ENCODE measurements at places on chromosomes 2 and 18.

DNA sequence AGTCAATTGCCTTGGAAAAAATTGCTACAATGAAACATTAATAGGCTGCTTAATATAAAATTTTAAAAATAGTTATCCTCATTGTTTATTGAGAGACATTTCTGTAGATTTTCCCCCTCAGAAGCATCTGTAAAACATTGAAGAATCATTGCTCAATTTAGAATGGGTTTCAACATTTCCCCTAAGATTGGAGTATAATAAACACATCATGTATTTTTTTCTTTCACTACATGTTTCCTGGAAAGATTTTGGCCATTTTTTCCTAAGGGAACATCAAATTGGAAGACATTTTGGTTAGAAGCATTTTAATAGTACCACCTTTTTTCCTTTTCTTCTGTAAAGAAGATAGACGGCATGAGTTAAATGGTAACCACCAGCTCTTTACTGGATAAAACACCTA lies 443.2 kb upstream of the SPHKAP start:
- DNase-seq, result no peak

- DNase-seq, result peak; percentile 71
Observed at GRCh38 chr2:219171231-219171651, 1.4 kb upstream of the SLC23A3 start.

DNA sequence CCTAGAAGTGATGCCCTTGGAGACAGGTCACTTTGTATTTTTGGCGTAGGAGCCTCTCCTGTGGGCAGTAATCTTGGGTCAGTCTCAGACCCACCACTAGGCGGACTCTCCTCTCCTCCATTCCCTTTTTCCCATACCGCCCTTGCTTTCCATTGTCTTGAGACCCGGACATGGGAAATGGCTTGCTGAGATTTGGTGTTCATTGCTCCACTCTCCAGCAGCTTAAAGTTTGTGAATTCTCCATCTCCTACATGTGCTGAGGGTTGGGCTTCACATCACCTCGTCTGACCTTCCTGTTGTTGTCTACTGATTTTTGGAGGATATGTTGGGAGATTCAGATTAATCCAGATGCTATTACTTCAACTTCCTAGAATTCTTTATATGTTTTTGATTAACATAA lies 159.2 kb upstream of the RAB12 start:
- DNase-seq, result no peak

DNA sequence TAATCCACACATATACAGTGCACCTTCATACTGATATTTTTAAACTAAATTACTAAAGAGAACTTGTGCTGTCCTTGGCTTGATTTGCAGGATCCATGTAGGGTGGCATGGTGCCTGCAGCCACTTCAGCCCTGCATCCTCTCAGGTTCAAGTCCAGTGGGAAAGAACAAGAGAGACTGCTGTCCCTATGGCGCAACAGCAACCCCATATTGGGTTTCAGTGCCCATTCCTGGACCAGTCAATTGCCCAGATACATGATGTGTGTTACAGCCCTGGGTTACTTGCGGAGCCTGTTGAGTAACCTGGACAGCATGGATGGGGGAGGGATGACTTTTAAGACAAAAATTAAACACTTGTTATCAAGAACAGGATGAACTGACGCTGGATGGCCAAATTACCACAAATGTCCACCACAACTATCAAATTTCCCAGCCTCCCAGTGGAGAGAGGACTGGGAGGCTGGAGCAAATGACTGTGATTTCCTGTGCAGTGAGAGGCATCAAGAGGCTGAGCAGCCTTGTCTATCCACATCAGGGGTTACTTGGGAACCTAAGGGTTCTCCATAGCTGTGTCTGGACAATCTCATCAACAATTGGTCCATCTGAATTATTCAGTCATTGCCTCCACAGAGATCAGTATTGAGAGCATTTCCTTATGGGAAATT lies 162.0 kb downstream of the CAPN13 start:
- no peak for DNase-seq

- DNase-seq, result no peak
Observed at GRCh38 chr18:58315041-58315440, 271.0 kb downstream of the NEDD4L start.

DNA sequence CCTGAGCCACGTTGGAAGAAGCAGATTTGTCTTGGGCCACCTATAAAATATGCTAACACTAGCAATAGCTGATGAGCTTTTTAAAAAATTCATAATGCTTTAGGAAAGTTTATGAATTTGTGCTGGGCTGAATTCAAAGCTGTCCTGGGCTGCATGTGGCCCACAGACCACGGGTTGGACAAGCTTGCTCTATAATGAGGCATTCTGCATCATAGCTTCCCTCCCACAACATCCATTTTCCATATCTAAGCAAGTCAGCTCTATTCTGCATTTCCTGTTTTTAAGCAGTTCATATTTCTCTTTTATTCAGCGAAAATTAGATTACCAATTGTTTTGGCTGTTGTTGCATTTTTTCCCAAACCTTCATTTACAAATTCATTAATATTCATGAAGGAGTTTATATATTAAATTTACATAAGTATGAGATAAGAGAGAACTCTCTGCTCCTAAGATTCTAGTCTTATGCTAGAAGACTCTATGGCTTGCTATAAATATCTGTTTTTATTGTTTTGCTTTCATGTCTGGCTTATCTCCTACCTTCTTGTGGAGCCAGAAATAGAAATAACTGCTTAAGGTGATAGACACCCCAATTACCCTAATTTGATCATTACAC lies 114.5 kb upstream of the HNRNPA3 start:
- no peak for DNase-seq

- DNase-seq, result no peak
Observed at GRCh38 chr2:170971071-170971470, 42.0 kb downstream of the GORASP2 start.

DNA sequence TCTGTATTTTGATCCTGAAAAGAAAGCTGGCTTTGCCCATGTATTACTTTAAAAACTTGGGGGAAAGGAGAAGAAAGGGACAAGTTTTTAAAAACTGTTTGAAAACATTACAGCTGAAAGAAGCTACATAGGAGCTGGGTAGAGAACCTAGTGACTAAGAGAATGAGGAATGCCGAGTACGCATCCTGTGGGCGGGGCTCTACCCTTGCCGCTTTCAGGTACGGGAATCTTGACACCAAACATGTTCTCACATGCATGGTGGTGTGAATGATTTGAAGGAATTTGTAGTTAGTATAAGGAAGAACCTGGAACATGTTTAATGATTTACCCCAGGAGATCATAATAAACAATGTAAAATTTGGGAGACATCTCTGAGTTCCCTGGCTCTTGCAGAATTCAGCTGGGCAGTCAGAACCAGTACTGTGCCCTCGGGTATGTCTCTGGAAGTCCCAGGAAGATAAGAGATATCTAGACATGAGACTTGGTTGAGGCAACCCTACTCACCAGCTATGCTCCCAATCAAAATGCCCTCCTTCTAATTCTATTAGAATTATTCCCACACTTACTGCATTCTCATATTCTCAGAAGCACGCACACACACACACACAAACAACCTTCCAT lies 16.5 kb upstream of the TGFA start:
- DNase-seq, result no peak

- DNase-seq, result no peak
Observed at GRCh38 chr2:72984172-72984671, 66.9 kb downstream of the EMX1 start.

DNA sequence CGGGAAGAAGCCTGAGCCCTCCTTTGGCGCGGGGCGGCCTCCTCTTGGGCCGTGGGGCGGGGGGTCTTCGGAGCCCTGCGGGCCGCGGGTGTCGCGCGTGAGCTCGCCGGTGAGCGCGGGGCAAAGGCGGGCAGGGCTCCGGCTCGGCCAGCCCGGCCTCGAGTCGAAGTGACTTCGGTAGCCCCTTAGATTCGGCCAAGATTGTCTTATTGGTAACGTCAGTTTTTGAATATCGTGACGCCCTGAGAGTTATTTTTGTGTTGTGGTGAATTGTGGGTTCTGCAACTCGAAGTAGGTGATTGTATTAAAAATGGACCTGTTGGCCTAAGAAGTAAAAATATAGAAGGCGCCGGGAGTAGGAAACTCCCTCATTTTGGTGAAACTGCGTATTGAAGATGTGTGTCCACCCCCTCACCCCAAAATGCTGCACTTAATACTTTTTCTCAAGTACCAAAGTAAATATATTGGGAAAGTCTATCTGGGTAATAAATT lies 669 bp downstream of the MARCHF7 start:
- no peak for DNase-seq

- DNase-seq, result no peak
Observed at GRCh38 chr2:18455236-18455862, 105.1 kb downstream of the RDH14 start.

GRCh38 chr18:7514796-7515440 lies 52.2 kb upstream of the PTPRM start:
- DNase-seq, result no peak

DNA sequence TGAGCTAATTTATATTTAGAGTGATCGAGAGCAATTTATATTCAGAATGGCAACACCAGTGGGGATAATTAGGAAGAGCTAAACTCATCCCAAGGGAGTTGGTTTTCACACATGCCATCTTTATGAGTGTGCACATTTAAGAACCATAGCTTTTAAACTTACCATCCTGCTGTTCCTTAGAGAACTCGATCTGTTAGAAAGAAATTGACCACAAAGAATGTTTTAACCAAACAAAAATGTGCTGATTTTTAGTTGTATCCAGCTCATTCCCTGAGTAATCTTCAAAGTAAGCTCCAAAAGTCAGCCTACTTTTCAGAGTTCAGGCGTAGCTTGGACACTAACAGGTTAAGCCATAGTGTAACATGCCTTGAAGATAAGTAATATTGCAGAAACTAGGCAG lies 12.6 kb downstream of the MYL1 start:
- no peak for DNase-seq

- no peak for DNase-seq
Observed at GRCh38 chr2:219041252-219041651, at the start of gene CFAP65. Gene CFAP65 (minus strand): TSS chr2:219041516. CDS start chr2:219039048, 2,468 bp downstream.

DNA sequence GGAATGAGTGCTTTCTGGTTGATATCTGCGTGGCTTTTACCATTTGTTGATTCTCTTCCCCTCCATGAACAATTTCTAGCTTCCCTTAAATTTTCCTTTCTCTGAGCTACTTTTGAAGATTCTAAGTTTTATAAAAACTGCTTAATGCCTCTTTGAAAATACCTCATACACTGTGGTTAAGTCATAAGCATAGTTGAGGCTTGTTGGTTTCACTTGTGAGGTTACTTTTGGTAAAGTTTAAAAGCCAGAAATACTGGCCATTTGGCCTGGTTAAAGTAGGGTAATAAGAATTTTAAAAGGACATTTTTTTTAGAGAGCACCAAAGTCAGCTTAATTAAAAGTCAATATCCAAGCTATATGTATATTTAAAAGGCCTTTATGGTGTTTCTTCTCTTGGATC lies 21.3 kb upstream of the CAPN13 start:
- DNase-seq, result no peak

GRCh38 chr2:240427729-240428128 lies 7.7 kb upstream of the GPC1 start:
- DNase-seq, result no peak

- DNase-seq, result no peak
Observed at GRCh38 chr2:241768251-241768711, 8.3 kb upstream of the GAL3ST2 start.

DNA sequence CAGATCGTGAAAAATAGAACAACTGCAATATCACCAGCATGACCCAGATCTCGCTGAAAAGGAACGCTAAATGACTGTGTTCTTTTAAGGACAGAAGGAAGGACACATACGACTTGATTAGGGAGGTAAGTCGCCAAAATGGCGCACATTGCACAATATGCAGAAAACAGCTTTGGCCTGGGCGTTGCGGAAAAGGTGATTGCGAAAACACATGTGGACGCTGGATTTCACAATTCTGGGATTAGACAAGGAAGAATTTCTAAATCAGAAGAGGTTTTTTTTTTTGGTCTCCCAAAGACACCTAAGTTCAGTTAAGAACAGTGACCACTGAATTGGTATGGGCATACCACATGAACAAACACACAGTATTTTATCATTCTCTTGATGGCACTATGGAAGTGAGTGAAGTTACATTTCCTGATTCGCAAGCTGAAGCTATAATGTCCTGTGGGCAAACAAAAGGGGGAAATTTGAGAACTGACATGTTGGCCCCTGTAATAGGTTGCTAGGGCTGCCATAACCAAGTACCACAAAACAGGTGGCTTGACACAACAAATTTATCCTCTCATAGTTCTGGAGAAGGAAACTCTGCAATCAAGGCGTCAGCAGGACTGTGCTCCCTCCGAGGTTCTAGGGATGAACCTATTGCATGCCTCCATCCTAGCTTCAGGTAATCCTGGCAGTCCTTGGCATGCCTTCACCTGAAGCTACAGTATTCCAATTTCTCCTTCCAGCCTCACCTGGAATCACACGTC lies 25.8 kb upstream of the ERICH2 start:
- DNase-seq, result no peak

- DNase-seq, result no peak
Observed at GRCh38 chr18:76544511-76545345, 49.7 kb upstream of the ZNF516 start.
